Stimulated activated effector memory CD8-positive, alpha-beta T cell treated with anti-CD3 and anti-CD28 coated beads, Interleukin-12 subunit alpha, Interleukin-12 subunit beta, amount 100 ng/mL, for 72 hours (primary cell): ENCODE measurements at places on chromosomes 1 and 21.

- DNase-seq: no peak
These were observed 204.2 kb downstream of the ST6GALNAC3 start for GRCh38 chr1:76278711-76279100.

- DNase-seq: no peak
These were observed 16.2 kb upstream of the FAAP20 start for GRCh38 chr1:2210786-2211185.

DNA sequence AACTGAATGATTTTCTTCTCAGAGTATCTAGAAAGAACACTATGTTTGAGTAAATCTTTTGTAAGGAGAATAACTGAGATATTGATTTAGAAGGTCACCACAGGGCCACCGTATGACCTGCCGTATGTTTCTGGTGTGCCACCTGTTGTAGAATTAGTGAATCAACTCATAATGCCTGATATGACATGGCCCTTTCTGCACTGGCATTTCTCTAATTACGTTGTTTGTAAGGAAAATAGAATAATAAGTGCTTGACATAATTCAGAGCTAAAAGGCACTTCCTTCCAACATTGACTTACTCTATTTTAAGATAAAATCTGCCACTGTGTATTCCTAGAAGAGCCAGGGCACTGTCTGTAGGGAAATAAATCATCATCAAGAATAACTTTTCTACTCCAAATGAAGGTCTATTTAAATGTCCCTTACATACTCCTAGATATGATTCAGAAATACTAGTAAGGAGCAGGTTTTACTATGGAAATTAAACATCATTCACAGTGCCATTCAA lies 101.7 kb downstream of the PHTF1 start:
- no peak for DNase-seq

GRCh38 chr1:7538033-7538432 lies 233.1 kb upstream of the VAMP3 start:
- DNase-seq: no peak

DNA sequence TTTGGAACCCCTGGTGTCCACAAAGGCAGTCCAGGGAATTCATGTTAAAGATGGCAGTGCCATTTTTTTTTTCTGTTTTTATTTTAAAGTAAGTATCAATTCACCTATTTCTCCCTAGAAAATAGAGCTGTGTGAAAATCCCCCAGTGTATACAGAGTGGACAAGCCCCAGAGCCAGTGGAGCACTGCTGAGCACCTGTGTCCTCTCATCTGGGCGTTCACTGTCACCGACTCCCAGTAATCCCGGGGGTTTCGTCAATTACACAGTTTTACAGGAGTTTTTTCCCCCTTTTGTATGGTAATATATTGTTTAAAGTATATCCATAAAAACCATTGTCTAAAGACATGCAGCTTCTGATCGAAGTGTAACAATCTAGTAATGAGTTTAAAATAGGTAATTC lies 175.8 kb downstream of the SDCCAG8 start:
- no peak for DNase-seq

DNA sequence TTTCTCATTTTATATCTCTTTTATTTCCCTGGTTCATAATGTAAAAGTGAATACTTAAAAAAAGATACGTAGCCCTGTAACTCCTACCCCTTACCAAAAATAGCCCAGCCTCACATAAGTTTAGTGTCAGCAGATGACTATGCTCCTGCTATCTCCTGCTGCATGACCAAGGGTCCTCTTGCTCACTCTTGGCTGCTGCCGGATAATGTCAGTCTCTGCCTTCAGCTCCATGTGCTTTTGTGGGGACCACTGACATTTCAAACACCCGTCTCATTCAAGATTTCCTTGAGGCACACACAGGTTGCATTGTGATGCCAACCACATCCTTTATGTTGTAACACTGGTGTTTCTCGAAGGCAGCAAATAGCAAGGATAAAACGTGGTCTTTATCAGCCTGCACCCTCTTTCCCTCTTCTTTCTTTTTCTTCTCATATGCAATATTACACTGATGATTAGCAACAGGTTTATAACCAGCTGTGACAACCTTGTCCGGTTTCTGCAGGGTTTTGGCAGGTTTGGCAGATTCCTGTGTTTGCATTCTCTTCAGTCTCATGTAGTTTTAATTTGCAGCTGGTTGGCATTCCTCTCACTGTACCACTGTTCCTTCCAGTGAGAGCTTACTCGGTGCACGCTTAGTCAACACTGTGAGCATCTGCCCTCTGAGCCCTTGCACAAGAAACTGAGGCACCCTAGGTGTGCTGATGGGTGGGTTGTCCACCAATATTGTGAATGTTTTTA lies 62.2 kb downstream of the ZNF684 start:
- DNase-seq: no peak

GRCh38 chr1:184210031-184210430 lies 158.5 kb downstream of the TSEN15 start:
- no peak for DNase-seq

DNA sequence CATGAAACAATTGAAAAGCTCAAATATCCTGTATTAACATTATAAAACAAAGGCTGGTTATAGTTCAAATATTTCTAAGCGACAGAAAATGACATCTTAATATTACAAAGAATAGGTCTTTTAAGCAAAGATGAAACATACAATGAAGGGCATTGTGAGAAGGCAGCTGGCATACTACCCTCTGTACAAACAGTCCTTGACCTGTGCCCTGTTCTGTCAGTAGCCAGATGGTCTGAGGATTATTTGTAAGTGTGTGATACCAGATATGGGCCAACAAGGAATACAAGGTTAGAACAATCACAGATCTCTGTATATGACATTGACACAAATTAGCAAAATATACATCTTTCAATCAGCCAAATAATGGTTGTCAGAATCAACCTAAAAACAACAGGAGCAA lies 1350.4 kb downstream of the AMY1C start:
- DNase-seq: no peak

GRCh38 chr1:232834066-232834465 lies 28.9 kb downstream of the MAP10 start:
- DNase-seq: no peak

DNA sequence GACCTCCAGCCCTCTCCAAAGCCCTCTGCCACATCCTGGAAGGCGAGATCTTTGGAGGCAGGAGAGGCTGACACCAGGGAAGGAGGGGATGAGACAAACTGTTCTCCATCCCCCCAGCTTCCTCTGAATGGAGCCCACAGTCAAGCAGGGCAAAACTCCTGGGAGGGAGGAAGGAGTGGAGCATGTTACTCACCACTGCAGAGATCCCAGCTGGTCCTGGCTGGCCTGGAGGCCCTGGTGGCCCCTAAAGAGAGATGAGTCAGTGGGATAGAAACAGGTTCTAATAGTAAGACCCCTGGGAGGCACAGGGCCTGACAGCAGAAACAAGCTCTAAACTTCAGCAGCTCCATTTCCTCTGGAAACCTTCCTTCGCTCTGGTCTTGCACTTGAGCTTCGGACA lies 14.0 kb upstream of the PEF1 start:
- no peak for DNase-seq

DNA sequence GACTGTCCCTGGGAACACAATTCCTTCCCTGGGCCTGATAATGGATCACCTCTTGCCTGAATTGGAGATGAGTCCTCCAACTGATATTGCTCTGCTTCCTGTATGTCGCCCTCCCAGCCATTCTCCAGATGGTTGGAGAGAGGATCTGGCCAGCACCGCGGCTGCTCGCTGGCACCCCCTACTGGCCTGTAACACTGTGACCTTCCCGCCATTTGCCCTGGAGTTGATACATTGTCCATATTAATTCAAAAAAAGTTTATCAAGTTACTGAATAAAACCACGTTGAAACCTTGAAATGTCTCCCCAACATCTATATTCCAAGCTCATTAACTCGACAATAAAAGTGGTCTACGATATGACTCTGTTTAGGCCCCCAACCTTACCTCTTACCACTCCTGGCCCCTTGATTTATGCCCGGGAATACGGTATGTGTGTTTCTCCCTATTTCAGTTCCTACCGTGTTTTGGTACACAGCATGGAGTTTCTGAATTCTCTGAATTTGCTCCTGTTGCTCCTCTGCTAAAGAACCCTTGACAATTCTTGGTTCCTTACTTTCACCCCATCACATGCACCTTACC lies 241.8 kb upstream of the KIAA0040 start:
- DNase-seq: no peak

GRCh38 chr1:94572780-94573179 lies 31.2 kb upstream of the F3 start:
- no peak for DNase-seq

DNA sequence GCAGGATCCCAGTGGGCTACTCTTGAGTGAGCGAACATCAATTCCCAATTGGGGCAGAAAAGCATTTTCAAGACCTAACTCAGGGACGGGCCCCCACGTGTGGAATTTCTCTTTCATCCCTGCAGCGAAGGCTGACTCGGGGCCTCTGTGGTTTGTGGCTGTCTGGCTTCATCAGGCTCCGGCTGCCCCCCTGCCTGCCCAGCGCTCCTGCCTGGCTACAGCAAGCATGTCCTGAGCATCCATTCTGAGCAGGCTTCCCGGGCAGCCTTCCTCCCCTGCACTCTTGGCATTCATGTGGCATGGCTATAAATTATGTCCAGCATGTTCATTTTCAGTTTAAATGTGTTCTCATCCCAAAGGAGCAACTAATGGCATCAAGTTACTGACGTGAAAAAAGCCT lies 588.1 kb downstream of the KIF26B start:
- no peak for DNase-seq

- no peak for DNase-seq
These were observed 5.3 kb upstream of the MAP3K7CL start for GRCh38 chr21:29125191-29125590.

- no peak for DNase-seq
These were observed 64.3 kb upstream of the HOOK1 start for GRCh38 chr1:59750328-59751003.

- no peak for DNase-seq
These were observed 68.7 kb upstream of the KLHDC7A start for GRCh38 chr1:18411820-18412641.

DNA sequence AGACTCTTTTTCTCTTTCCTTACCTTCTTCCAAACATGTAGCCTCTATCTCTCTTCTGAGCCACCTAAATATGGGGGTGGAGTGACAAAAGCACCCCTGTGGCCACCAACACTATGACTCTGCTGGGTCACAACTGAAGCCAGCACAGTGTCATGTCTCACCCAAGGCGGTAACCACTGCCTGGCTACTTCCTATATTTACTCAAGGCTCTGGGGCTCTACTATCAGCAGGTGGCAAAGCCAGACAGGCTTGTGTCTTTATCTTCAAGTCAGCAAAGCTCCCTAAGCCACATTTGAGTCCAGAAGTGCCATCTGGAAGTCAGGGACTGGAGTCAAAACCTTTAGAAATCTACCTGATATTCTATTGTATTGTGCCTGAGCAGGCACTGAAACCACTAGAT lies 1515.2 kb downstream of the PLA2G4A start:
- no peak for DNase-seq

DNA sequence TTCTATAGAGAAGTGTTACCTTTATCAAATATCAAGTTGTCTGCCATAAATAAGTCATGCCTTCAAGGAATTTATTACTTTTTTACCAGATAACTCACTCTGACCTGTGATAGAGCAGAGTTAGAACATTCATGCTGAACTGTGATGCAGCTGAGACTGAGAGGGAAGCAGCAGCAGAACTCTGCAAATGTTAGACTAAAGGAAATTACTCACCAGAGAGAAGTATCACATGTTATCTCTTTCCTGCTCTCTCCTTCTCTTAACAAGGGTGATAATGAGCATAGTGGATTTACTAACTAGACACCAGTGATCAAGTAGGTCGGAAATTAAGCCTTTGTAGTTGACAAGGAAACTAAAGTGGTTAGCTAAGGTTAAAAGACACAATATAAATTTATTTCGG lies 181.6 kb downstream of the RASAL2 start:
- DNase-seq: no peak

GRCh38 chr1:54485416-54485815 lies 62.6 kb upstream of the ACOT11 start:
- no peak for DNase-seq

- peak; percentile 64 for DNase-seq
These were observed 59.8 kb upstream of the MORC3 start for GRCh38 chr21:36260030-36260787.

GRCh38 chr1:171075041-171075440 lies 15.7 kb upstream of the FMO3 start:
- DNase-seq: no peak

GRCh38 chr1:57142169-57142568 lies 176.4 kb upstream of the C8B start:
- DNase-seq: no peak

DNA sequence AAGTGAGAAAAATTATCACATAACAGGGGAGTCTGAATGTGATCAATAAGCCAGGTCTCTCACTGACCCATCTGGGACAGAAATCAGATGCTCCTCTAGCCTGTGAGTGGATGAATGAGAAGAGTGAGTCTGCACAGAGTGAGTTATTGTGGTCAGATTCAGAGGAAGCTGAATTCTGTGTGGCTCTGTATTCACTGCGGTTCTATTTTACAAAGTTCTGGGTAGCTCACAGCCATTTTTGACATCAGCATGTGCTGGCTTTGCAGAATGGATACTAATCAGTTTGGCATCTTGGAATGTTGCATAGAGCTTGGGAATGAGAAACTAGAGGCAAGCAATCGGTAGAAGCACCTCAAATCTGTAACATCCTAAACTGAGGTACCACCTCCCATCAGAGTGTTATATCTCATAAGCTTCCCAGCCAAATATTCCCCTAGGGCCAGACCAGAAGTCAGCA lies 3.8 kb downstream of the COLGALT2 start:
- no peak for DNase-seq

GRCh38 chr1:147545133-147545532 lies 3.8 kb downstream of the BCL9 start:
- peak; percentile 87 for DNase-seq

- DNase-seq: no peak
These were observed 12.5 kb downstream of the AGRN start for GRCh38 chr1:1032424-1032823.

GRCh38 chr1:228240411-228241240 lies 32.8 kb downstream of the OBSCN start:
- no peak for DNase-seq

GRCh38 chr21:34336756-34337391 lies 26.9 kb upstream of the KCNE2 start:
- DNase-seq: no peak

GRCh38 chr1:6126028-6126427 lies 54.1 kb downstream of the CHD5 start:
- no peak for DNase-seq

- no peak for DNase-seq
These were observed 201.8 kb downstream of the DISC1 start for GRCh38 chr1:231828182-231828920.
